ENCODE measurements at places on chromosomes 16 and 17.

- DNase-seq: no peak
These were observed 23.3 kb downstream of the UNK start for GRCh38 chr17:75807861-75808260.

DNA sequence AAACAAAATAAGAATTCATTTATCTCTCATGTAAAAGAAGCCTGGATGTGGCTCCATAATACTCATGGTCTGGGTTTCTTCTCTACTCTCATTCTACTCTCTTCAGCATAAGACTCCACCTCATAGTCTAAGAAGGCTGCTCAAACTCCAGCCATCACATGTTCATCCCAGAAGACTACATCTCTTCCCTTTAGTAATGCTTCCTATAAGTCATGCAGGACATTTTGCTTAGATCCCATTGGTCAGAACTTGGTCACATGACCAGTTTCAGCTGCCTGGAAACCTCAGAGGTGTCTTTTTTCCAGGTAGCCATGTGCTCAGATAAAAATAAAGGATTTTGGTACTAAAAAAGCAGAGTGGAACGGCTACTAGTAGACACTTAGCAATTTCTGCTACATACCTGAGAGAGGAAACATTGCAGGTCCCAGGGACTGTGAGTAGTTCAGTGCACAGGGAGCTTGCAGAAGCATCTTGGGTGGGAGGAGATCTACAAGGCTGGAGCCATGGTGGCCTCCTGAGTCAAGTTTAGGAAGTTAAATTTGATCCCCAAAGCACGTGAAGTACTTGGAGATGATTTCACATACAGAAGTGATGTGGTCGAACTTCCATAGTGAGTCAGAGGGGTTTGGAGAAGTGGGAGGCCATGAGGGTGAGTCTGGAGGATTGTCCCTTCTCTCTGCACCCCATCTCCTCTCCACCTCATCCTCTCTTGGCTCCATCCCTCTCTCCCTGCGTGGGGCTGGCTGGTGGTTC is 110.2 kb downstream of the CCDC182 start:
- DNase-seq: no peak

- peak; percentile 62 for DNase-seq
These were observed 19.0 kb downstream of the USP32 start for GRCh38 chr17:60372790-60373483.

DNA sequence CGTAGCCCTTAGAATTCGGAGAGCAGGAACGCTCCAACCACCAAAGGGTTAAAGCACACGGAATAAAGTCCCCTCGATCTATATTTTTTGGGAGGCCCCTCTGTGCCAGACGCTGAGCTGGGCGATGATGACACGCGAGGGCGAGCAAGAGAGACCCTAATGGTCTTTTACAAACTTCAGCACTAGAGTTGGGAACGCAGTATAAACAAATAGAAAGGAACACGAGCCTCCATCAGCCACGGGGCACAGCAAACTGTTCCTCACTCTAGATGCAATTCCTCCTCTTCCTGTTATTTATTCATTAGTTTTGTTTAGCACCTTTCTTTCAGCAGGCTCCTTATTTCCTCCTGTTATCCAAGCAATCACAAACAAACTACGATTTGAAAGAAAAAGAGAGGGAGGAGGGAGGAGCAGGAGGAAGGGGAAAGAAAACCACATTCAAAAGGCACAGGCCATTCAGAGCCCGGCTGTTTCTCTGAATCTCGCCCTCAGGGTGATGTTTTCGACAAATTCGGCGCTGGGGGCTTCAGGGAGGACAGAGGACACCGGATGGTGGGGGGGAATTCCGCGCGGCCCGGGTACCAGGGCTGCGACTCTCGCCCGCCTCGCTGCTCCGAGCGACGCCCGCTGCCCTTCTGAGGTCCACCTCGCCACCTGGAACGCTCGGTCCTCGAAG is 1.6 kb downstream of the TOX3 start:
- DNase-seq: peak; percentile 46

DNA sequence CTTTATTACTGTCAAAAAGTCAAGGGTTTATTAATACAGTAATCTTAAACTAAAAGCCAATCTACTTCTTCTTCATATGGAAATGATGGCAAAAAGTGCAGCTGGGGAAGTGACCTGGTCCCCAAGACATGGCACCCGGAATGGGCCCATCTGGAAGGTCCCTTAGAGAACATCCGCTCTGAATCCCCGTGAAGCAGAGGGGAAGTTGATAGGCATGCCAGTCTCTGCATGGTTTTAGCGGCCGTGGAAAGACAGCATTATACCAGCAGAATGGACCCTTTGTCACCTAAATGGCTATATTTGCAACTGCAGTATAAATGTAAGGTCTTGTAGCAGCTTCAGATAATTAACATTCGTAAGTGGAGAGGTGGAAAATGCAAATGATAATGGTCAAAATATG is 32.4 kb downstream of the COTL1 start:
- DNase-seq: no peak

DNA sequence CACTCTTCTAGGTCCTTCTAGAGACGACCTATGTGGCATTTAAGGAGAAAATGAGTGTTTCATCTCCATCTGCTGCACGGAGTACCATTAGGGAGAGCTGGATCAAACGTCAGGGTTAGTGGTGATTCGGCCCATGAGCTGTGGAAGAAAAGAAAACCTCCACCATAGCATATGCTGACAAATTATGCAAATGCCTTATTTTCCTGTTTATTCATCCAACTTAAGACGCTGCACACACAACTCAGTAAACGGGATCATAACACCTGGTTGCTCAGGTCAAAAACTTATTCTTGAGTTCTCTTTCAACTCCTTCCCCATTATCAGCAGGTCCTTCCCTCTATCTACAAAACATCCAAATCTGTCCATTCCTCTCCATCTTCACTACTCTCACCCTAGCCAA is 1.3 kb upstream of the MOSMO start:
- no peak for DNase-seq

DNA sequence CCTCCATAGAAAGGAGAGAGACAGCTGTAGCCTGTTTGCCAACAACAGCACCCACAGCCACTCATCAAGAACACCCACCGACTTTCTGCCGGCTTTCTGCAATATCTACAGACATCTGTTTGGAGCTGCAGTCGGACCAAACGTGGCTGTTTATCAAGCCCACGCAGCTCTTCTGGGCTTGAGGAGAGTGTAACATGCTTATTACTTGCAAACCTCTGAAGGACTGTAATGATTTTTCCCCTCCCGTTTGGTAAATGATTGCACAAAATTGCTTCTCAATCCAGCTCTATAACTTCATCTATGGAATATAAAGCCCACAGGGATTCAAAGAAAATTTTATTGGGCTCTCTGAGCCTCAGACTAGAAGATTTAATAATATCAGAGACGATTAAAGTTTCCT is 100.5 kb downstream of the VAT1L start:
- DNase-seq: no peak

- peak; percentile 60 for DNase-seq
These were observed 21.5 kb upstream of the RFFL start for GRCh38 chr17:35084987-35085386.

DNA sequence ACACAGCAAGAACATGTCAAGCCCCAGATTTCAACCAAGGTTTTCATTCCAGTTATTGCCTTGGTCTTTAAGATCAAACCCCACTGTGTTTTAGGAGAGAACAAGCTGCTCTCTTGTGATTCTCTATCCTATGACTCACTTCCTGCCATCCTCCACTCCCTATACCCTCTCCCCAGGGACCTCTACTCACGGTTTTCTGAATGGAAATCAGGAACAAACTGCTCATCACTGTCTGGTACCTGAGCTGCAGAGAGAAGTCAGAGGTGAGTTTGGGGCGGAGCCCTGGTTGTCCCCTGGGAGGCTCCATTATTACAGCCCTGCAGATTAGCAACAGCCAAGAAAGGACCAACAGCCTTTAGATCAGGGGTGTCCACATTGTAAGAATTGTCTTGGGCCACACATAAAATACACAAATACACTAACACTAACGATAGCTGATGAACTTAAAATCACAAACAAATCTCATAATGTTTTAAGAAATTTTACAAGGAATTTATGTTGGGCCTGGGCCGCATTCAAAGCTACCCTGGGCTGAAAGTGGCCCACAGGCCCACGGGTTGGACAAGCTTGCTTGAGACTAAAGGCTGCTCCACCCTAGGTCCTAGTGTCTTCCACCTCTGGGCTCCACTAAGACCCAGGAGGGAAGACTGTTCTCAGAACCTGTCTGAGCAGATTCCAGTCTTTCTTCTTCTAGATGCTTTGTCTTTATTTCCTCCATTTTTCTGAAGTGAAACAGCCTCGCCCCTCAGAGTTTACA is 9.7 kb downstream of the ETV4 start:
- no peak for DNase-seq

DNA sequence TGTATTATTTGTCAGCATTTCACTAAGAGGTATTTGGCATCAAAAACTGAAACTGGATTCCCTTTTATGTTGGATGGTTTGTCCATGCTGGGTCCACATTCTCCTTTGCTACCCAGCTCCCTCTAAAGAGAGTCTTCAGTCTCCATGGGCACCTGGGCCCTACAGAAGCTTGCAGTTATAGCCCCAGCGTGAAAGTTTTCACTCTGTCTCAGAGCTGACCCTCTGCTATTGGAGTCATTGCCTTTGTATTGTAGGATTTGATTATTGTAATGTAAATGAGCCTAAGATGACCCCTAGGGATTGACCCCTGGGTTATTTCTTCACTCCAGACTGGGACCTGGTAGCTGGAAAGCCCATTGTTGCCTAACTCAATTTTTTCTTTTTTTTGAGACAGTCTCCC is 1026.5 kb upstream of the EEF2KMT start:
- DNase-seq: no peak

- no peak for DNase-seq
These were observed 26.5 kb upstream of the FAAP100 start for GRCh38 chr17:81578561-81579225.

DNA sequence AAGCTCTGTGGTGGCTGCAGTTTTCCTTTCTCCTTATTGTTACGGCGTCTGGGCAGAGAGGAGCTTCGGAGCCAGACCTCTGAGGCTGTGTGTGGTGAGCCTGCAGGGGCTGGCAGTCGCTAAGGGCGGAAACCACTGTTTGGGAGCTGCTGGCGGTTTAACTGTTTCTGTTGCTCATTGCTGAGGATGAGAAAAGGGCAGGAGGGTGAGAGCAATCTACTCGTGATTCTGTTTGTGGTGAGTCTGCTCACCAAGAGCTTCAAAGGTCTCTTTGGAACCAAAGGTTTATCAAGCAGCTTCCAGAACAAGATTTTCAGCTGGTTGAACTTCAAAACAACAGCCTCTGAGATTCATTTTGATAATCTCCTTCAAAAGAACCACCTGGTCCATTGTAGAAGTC is 143.9 kb downstream of the ANKFN1 start:
- DNase-seq: peak; percentile 47

- peak; percentile 31 for DNase-seq
These were observed 40.5 kb downstream of the FTO start for GRCh38 chr16:53744449-53744848.

- peak; percentile 49 for DNase-seq
These were observed 216.0 kb downstream of the C16orf78 start for GRCh38 chr16:49589544-49590031.

DNA sequence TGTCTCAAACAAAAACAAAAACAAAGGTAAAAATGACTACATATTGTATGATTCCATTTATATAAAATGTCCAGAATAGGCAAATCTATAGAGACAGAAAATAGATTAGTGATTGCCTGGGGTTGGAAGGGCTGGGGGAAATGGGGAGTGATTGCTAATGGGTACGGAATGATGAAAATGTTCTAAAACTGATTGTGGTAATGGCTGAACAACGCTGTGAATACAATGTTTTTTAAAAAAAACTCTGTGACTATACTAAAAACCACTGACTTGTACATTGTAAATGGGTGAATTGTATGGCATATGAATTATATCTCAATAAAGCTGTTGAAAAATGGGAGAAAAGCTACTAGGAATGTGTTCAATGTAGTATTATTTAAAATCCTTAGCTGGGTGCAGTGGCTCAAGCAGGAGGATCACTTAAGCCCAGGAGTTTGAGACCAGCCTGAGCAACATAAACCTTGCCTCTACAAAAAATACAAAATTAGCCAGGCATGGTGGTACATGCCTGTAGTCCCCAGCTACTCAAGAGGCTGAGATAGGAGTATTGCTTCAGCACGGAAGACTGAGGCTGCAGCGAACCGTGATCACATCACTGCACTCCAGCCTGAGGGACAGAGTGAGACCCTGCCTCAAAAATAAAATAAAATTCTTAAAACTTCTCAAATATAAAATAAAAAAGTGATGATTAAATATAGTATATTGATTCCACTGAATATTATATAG is 47.9 kb downstream of the TOM1L2 start:
- DNase-seq: peak; percentile 56

Data from astrocyte of the hippocampus (primary cell).